ENCODE measurements at places on chromosomes 5 and 9. TPM values are rescaled to one million over a fixed set of nuclear protein-coding genes. Genes with fewer than 3 reads are reported as not detected.

The TMEM252 gene
- total RNA-seq, result not detected

The PCDHGA10 gene
- 14.9 TPM for total RNA-seq

The C9 gene
- not detected for total RNA-seq

The PCDHB8 gene
- 3.1 TPM for total RNA-seq

The ADAMTSL2 gene
- 0.15 TPM for total RNA-seq

The FBXL7 gene
- 32.6 TPM for total RNA-seq

The TMEFF1 gene
- total RNA-seq, result 1.3 TPM

The DOCK2 gene
- 3.1 TPM for total RNA-seq

DNA sequence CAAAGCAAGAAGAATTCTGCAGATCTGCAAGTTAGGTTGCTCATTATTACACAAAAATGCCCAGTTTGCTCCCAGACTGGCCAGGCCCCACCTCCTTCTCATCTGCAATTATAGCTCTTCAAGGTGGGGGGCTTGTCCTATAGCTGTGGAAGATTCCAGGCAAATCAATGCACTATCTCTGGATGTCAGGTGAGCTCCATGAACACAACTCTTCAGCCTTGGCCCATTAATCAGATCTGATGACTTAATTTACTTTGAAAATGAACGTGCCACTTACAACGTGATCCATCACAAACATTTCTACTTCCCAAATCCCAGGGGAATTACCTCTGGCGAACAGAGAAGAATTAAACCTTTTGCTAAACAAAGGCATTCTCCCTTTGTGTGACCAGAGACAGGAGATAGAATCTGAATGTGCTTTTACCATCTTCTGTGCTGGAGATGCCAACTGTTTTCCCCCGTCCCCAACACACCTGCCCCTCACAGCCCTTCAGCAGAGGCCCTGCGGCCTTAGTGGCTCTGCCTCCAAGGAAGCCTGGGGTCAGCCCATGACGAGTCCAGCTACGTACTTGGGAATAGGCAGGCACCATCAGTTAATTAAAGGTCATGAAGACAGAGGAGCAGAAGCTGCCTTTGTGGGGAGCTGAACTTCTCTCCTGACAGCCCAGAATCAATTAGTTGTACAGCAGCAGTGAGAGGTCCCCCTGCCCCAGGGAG, 60.5 kb downstream of the SNX18 start:
- no peak overlapping the region for H3K27ac ChIP-seq
- peaks cover 36% of the 10 kb centered on the region for H3K4me1 ChIP-seq
- H3K36me3 ChIP-seq, result no peaks in the 10 kb centered on the region
- H3K4me3 ChIP-seq, result no peak overlapping the region
- no peaks in the 10 kb centered on the region for H3K27me3 ChIP-seq
- no peak for DNase-seq

DNA sequence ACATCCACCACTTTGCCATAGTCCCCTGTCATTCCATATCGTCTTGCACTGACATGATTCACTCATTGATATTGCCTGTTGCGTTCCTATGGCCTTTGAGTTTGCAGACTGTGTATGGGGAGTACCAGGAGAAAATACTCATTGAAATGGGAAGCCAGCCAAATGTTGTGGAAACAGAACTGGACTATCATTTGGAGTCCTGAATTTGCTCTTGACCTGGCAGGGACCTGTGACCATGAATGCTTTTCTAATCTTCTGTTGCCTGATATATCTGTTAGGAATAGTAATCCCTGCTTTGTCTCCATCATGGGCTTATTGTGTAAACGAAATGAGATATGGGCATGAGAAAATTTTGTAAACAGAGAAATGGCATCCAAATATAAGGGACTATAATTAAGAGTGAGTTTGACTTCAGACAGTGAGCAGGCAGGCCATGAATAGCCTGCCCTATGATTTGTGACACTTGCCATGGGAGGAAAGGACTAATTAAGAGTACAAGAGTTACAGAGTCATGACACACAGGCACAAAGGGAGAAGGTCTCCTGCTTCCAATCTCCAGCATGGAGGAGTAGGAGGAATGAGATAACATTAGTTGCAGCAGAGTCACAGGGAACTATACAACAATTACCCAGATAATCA, 572.9 kb upstream of the SGCD start:
- no peak overlapping the region for H3K4me3 ChIP-seq
- no peak overlapping the region for H3K27ac ChIP-seq
- H3K27me3 ChIP-seq, result peaks cover 2% of the 10 kb centered on the region
- no peaks in the 10 kb centered on the region for H3K4me1 ChIP-seq
- no peaks in the 10 kb centered on the region for H3K36me3 ChIP-seq

DNA sequence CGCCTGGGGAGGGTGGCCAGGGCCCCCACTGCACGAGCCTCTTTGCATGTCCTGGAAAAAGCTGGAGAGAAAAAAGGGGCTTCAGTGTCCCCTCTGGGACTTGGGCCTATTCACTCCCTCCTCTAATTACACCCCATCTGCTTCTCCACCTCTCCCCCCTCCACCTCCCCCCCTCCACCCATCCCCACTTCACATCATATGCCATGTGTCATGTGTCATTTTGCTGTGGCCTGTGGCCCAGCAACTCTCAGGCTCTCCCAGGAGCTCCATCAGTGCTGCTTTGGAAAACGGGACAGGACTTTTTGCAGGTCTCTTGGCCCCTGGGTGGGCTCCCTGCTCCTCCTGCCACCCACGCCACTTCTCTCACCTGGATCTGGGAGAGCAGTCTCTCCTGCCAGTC, 68.7 kb downstream of the NTNG2 start:
- H3K36me3 ChIP-seq, result peaks cover 4% of the 10 kb centered on the region
- H3K4me1 ChIP-seq, result no peaks in the 10 kb centered on the region
- peaks cover 57% of the 10 kb centered on the region for H3K27me3 ChIP-seq

- DNase-seq, result no peak
- H3K27ac ChIP-seq, result peak overlapping the region; percentile 32
- peaks cover 5% of the 10 kb centered on the region for H3K36me3 ChIP-seq
- peaks cover 14% of the 10 kb centered on the region for H3K4me1 ChIP-seq
These were observed 236.5 kb downstream of the DMRTA1 start for GRCh38 chr9:22682961-22683699.

GRCh38 chr9:86459191-86459590, 105.0 kb upstream of the TUT7 start:
- peaks cover 33% of the 10 kb centered on the region for H3K4me1 ChIP-seq
- no peak overlapping the region for H3K4me3 ChIP-seq
- H3K27ac ChIP-seq, result no peak overlapping the region
- H3K36me3 ChIP-seq, result no peaks in the 10 kb centered on the region

DNA sequence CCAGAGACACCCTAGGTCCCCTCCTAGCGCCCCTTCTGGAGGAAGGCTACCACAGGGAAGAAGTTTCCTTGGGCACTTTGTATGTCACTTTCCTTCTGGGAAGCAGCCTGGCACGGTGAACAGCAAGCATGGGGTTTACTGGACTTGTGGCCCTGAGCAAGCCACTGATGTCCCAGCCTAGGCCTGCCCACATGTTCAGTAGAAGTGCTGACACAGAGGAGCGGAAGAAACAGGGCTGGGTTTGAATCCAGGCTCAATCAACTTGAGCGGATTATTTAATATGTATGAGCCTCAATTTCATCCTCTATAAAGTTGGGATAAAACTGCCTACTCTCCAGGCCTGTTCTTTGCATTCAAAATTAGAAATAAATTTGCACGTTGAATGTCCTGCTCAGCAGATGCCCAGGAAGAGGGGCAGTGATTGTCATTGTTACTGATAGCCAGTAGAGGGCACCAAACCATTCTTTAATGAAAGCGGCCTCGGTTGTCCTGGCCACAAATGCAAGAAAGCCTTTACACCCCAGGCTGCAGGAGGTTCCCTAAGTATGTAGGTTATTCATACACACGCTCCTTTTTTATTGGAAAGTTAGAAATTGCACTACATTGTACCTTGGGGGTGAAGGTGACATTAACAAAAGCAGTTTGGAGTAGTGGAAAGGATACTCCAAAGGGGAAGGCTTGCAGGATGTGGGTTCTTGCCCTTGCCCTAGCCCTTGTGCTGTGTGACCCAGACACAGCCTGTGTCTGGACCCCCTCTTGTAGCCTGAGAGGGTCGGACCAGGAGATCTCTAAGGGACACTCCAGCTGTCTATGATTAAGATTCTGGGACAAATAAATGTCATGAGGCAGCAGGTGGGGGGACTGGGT, 13.4 kb upstream of the XPA start:
- H3K4me1 ChIP-seq, result peaks cover 6% of the 10 kb centered on the region
- DNase-seq, result no peak
- H3K27ac ChIP-seq, result no peak overlapping the region

DNA sequence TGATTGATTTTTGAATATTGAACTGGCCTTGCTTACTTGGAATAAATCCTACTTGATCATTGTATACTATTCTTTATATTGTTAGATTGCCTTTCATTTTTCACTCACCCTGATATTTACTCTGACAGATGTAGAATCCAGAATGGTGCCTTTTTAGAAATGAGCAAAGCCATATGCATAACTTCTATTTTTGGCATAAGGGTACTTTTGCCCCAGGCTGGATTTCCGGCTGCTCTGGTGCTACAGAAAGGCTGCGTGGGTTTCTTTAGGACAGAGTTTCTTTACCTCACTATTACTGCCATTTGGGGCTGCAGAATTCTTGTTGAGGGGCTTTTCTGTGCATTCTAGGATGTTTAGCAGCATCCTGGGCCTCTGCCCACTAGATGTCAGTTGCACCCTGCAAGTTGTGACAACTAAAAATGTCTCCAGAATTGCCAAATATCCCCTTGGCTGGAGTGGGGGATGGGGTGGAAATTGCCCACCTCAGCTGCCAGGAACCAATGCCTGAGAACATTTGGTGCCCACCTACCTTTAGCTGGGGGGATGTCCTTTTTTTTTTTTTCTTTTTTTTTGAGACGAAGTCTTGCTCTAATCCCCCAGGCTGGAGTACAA, 50.1 kb downstream of the SLC36A1 start:
- H3K4me3 ChIP-seq, result no peak overlapping the region
- H3K27me3 ChIP-seq, result no peaks in the 10 kb centered on the region

- no peaks in the 10 kb centered on the region for H3K36me3 ChIP-seq
- H3K4me3 ChIP-seq, result peak overlapping the region; percentile 87
- peaks cover 23% of the 10 kb centered on the region for H3K4me1 ChIP-seq
- DNase-seq, result no peak
- H3K27me3 ChIP-seq, result no peaks in the 10 kb centered on the region
- peak overlapping the region; percentile 27 for H3K27ac ChIP-seq
These were observed 674 bp downstream of the TSPAN17 start for GRCh38 chr5:176647843-176648473.

GRCh38 chr5:68898951-68899471, 194.8 kb upstream of the SLC30A5 start:
- no peaks in the 10 kb centered on the region for H3K36me3 ChIP-seq
- DNase-seq, result no peak
- H3K4me3 ChIP-seq, result no peak overlapping the region
- H3K4me1 ChIP-seq, result peaks cover 12% of the 10 kb centered on the region
- no peak overlapping the region for H3K27ac ChIP-seq

GRCh38 chr5:160271396-160271795, 41.0 kb downstream of the CCNJL start:
- DNase-seq, result no peak
- peaks cover 28% of the 10 kb centered on the region for H3K4me1 ChIP-seq
- H3K27me3 ChIP-seq, result no peaks in the 10 kb centered on the region
- H3K27ac ChIP-seq, result peak overlapping the region; percentile 87
- H3K4me3 ChIP-seq, result peak overlapping the region; percentile 29

GRCh38 chr9:90726215-90726614, 75.4 kb upstream of the SYK start:
- no peak for DNase-seq
- H3K27ac ChIP-seq, result no peak overlapping the region
- no peak overlapping the region for H3K4me3 ChIP-seq

GRCh38 chr5:100758780-100759179, 144.3 kb downstream of the ST8SIA4 start:
- no peak for DNase-seq
- H3K27ac ChIP-seq, result no peak overlapping the region
- H3K4me3 ChIP-seq, result no peak overlapping the region
- H3K36me3 ChIP-seq, result peaks cover 1% of the 10 kb centered on the region
- H3K27me3 ChIP-seq, result peaks cover 2% of the 10 kb centered on the region

- H3K36me3 ChIP-seq, result peaks cover 3% of the 10 kb centered on the region
- H3K27ac ChIP-seq, result no peak overlapping the region
- H3K27me3 ChIP-seq, result peaks cover 38% of the 10 kb centered on the region
- no peaks in the 10 kb centered on the region for H3K4me1 ChIP-seq
These were observed 30.4 kb downstream of the GABBR2 start for GRCh38 chr9:98678244-98678842.

GRCh38 chr5:14502294-14502690, 79.3 kb upstream of the OTULINL start:
- H3K36me3 ChIP-seq, result peaks cover 37% of the 10 kb centered on the region
- H3K4me3 ChIP-seq, result no peak overlapping the region
- H3K27ac ChIP-seq, result peak overlapping the region; percentile 49
- no peaks in the 10 kb centered on the region for H3K27me3 ChIP-seq
- peak; percentile 54 for DNase-seq

- no peak overlapping the region for H3K27ac ChIP-seq
- H3K4me3 ChIP-seq, result no peak overlapping the region
- DNase-seq, result no peak
- peaks cover 2% of the 10 kb centered on the region for H3K36me3 ChIP-seq
- H3K27me3 ChIP-seq, result peaks cover 20% of the 10 kb centered on the region
- H3K4me1 ChIP-seq, result no peaks in the 10 kb centered on the region
These were observed 270.7 kb upstream of the MSX2 start for GRCh38 chr5:174453690-174454089.

GRCh38 chr5:138224712-138225111, 11.6 kb upstream of the CDC23 start:
- no peaks in the 10 kb centered on the region for H3K27me3 ChIP-seq
- H3K36me3 ChIP-seq, result peaks cover 2% of the 10 kb centered on the region
- H3K4me3 ChIP-seq, result no peak overlapping the region

- H3K27me3 ChIP-seq, result no peaks in the 10 kb centered on the region
- H3K36me3 ChIP-seq, result peaks cover 10% of the 10 kb centered on the region
- no peak overlapping the region for H3K27ac ChIP-seq
- H3K4me1 ChIP-seq, result peaks cover 4% of the 10 kb centered on the region
- H3K4me3 ChIP-seq, result no peak overlapping the region
These were observed 28.8 kb downstream of the SLC46A2 start for GRCh38 chr9:112861638-112862555.

DNA sequence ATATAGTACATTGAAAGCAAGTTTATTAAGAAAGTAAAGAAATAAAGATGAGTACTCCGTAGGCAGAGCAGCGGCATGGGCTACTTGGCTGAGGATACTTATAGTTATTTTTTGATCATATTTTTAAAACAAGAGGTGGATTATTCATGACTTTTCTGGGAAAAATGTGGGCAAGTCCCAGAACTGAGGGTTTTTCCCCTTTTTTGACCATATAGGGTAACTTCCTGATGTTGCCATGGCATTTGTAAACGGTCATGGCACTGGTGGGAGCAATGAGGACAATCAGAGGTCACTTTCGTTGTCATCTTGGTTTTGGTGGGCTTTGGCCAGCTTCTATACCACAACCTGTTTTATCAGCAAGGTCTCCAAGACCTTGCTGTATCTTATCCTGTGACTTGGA, 5.2 kb upstream of the BASP1 start:
- no peak overlapping the region for H3K4me3 ChIP-seq
- no peaks in the 10 kb centered on the region for H3K27me3 ChIP-seq
- H3K27ac ChIP-seq, result no peak overlapping the region
- no peak for DNase-seq

All from chondrocyte (in vitro differentiated cells).